ENCODE measurements at places on chromosomes 4 and X.

DNA sequence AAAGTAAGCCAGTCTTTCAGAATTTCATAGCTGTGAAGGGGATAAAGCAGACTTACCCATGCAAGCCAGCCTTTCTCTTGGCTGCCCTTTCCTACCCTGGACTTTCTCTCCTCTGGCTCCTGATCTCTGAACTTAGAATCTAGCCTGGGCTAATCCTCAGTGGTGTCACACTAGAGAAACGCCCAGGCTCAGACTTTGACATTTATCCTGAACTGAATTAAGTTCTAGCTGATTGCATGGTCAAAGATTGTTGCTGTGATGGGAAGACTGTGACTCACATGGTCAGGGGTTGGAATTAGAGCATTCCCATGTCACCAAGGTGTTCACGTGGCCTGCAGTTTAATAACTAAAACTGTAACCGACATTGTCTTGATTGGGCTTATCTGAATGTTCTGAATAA, 469.5 kb upstream of the FAT1 start:
- DNase-seq: no peak

DNA sequence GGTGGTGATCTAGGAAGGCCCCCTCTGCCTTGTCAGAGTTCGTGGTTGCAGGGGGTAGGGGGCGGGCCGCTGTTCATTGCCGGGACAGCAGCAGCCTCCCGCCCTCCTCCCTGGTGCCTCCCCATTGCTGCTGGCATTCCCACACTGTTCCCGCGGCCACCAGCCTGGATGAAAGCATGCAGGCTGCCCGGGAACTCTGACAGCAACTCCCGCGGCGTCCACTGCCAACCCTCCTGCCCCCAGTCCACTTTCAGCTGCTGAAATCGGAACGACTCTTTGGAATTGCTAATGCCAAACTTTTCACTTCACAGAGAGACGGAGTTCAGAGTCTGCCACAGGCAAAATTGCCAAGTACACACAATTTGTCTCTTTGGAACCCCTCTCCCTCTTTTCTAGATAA, 121.9 kb downstream of the BEND2 start:
- no peak for DNase-seq

DNA sequence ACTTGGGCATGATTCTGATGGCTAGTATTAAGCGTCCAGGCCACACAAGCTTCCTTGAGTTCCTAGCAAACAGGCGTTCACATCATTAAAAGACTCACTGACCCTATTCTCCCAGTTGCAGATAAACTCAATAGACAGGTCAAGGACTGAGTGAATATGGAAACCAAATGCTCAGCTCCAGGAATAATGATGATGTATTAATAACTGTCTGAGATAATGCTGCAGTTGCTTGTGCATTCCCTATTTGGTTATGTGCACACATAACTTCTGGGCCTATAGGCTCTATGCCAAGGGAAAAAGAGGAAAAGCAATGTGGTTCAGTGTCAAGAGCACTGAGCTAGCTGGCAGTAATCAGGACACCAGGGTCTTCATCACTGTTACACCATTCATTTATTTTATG, 3.5 kb downstream of the RAB9B start:
- DNase-seq: no peak

GRCh38 chr4:85826060-85826678, 351.2 kb downstream of the ARHGAP24 start:
- peak; percentile 35 for DNase-seq

- no peak for DNase-seq
Observed at GRCh38 chr4:7414046-7414445, 20.7 kb downstream of the PSAPL1 start.

DNA sequence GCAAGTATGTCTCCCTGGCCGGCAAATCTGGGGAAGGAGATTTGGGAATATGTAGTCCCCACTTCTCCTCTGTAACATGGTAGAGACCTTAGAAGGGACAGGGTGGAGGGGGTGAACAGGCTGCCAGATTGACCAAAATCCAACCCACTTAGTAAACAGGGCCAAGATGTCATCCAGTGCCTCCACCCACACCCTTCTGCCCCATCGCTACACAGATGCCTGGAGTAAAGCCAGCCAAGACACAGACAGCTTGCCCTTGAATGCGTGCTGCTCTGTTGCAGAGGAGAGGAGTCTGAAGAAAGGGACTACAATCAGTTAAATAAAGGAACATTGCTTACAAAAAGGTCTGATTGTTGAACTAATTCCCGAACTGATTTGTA, 160.1 kb upstream of the LDB2 start:
- DNase-seq: no peak

- DNase-seq: no peak
Observed at GRCh38 chr4:183729430-183730328, 70.6 kb downstream of the TRAPPC11 start.

DNA sequence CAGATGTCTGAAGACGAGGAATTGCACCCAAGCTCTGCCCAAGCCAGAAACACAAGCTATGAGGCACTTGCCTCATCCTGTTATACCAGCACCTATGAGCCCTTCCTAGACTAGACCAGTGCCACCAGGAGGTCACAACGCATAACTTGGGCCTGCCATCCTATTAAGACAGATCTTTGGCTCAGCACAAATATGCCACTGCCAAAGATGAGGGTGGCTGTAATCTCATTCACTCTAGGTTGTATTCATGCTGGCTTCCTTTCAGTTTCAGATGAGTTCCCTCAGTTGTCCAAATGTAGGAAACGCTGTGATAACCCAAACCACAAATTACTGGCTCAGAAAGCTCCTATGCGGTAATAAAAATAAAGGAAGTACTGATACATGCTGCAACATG, 76.5 kb upstream of the CITED1 start:
- DNase-seq: no peak

DNA sequence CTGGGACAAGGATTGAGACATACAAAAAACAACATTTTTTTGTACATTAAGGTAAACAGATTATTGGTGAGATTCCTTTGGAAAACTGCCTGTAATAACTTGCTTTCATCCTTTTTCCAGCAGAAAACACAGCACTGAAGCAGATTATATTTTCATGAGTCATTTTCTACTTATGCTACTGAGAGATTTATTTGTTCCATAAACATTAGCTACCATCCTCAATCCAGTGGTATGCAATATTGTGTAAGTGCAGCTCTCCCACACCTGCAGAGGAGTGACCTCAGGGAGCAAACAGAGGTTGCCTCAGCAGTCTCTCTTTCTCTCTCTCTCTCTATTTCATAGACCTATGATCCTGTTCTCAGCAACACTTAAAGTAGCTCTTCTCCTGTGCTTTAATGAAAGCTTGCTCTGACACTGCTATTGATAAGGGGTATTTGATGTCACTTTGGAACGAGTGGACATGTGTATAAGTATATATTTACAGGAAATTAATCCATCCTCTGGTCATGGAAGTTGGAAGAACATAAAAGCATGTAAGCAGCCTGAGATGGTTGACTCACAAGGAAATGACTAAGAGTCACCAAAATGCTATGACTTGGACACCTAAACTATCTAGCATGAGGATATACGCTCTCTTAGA, 163.7 kb upstream of the SPANXC start:
- DNase-seq: no peak

GRCh38 chr4:122747883-122748282, 15.4 kb downstream of the BBS12 start:
- DNase-seq: no peak

- DNase-seq: no peak
Observed at GRCh38 chr4:182924497-182924896, 7.3 kb upstream of the DCTD start.

- DNase-seq: no peak
Observed at GRCh38 chr4:138706201-138706600, 309.4 kb upstream of the NOCT start.

GRCh38 chrX:10045327-10046000, 78.3 kb downstream of the CLDN34 start:
- DNase-seq: no peak

- DNase-seq: no peak
Observed at GRCh38 chr4:171644430-171645057, 168.7 kb upstream of the GALNTL6 start.

GRCh38 chr4:123449780-123450179, 53.2 kb downstream of the SPRY1 start:
- no peak for DNase-seq

DNA sequence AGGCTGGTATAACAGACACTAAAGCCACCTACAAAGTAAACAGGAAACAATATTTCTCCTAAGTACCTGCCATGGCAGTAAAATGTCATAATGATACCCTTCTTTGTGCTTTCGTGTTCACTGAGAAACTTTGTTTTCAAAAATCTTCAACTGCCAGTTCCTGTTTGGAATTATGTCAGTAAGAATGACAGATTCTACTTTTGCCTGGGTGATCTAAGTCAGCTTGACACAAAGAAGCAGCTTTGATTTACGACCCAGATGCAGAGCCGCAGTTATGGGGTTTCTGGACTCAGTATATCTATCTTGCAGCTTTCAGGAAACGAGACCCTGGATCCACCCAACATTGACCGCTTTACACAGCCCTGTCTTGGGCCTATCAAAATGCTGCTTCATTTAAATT, 71.2 kb downstream of the SNX25 start:
- no peak for DNase-seq

GRCh38 chr4:124163401-124163800, 549.1 kb downstream of the ANKRD50 start:
- DNase-seq: no peak
